CD4-positive, alpha-beta memory T cell (primary cell): ENCODE measurements at places on chromosomes 11 and 22.

GRCh38 chr22:40441761-40442390 is 71.5 kb downstream of the SGSM3 start:
- no peak for DNase-seq

- DNase-seq = no peak
These were observed 48.4 kb upstream of the MRGPRX1 start for GRCh38 chr11:18987454-18988231.

GRCh38 chr11:130908770-130909625 is 7.3 kb downstream of the SNX19 start:
- DNase-seq = no peak

DNA sequence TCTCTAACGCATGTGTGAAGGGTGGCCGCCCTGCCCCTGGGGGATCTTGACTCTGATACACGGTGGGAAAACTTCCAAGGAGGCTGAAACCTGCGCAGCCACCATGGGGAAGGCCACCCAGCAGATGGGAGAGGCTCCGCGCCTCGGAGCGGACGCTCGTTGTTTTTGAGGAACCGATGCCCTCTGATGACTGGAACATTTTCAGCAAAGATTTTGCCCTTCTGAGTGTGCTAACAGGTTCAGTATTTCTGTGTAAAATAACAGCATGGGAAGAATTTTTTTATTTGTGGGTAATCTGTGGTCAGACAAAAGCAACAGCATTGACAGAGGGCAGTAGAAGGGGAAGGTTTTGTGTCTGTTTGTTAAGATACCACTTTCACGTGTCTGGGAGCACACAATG is 16.7 kb downstream of the MB start:
- no peak for DNase-seq

DNA sequence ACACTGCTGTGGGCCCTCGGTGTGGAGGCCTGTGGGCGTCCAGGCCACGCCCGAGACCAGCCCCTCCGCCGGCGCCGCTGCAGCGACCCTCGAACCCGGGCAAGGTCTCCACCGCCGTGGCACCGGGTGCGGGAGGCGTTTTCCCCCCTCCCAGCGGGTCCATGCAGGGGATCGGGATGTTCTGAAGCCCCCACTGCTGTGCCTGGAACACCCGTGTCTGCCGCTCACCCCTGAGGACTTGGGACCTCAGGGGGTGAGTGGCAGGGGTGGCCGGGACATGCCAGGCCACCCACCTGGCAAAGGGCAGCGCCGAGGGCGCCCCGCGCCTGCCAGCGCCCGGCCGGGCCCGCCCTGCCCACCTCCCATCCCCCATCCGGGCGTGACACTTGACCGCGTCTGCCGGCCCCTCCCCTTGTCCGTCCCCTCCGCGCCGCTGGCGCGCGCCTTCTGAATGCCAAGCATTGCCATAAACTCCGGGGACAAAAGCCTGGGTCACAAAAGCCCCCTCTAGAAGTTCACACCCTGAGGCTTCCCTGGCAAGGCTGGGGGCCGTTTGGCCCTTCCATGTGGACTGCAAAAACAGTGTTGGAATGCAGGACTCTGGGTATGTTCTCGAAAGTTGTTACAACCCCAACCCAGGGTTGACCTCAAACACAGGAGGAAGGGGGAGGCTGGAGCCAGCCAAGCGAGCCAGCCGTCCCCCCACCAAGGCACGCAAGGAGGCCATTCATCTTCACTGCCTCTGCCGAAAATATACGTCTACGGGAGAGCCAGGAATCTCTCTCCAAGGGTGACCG is 819 bp upstream of the KCNQ1OT1 start:
- DNase-seq = no peak

DNA sequence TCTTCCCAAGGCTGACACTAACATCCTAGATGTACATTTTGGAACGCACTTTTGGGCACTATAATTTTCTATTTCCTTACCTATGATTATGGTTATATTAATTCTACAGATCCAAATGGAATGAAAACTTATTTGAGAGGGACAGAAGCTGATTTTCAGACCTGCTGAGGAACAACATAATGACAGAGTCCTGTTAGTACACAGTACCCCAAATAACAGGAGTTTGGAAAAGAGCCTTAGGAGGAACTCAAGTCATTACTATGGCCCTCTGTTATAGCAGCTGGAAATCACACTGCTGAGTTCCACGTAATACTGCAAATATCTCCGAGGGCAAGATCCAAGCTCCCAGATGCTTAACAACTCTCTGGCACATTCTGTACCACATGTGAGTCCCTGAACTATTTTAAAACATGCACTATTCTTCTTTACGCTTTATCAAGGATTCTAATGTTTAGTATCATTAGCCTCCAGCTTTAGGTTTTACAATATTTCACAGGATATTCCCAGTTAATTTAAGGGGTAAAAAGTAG is 1027.7 kb upstream of the CCDC90B start:
- DNase-seq = no peak

GRCh38 chr11:13098063-13098462 is 88.9 kb downstream of the RASSF10 start:
- no peak for DNase-seq

GRCh38 chr11:35012467-35013191 is 96.2 kb downstream of the PDHX start:
- DNase-seq = peak; percentile 78

- DNase-seq = no peak
These were observed 413.4 kb upstream of the LRRC4C start for GRCh38 chr11:41872870-41873269.

- no peak for DNase-seq
These were observed 194.0 kb downstream of the LARGE1 start for GRCh38 chr22:33726294-33726734.
